ENCODE measurements at places on chromosomes 11 and 22.

DNA sequence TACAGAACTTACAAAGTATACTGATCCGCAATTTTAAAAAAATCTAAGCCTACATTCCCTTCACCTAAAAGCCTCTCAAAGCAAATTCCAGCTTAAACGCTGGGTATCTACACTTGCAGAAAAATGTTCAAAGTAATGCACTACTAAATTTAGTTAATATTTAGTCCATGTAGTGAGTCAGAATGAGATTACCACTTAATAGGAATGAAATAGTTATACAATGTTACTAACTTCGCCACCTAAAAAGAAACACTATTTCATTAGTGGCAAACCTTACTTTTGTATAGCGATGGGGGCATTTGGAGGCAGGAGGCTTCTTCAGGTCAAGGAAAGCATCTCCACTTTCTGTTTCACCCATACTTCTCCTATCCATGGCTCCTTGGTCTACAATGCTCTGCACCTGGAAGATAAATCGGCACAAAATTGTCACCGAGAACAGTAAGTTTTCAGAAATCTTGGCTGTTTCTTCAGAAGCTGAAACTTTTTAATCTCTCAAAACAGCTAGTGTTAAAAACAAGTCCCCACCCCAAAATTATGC is 1.2 kb downstream of the EIF4ENIF1 start:
- no peak for DNase-seq

- DNase-seq, result no peak
Measured at GRCh38 chr11:10608584-10608983, 40.1 kb upstream of the LYVE1 start.

GRCh38 chr11:44732564-44732963 is 5.8 kb downstream of the TSPAN18 start:
- DNase-seq, result no peak

GRCh38 chr11:72609045-72609444 is 65.2 kb downstream of the PDE2A start:
- no peak for DNase-seq

DNA sequence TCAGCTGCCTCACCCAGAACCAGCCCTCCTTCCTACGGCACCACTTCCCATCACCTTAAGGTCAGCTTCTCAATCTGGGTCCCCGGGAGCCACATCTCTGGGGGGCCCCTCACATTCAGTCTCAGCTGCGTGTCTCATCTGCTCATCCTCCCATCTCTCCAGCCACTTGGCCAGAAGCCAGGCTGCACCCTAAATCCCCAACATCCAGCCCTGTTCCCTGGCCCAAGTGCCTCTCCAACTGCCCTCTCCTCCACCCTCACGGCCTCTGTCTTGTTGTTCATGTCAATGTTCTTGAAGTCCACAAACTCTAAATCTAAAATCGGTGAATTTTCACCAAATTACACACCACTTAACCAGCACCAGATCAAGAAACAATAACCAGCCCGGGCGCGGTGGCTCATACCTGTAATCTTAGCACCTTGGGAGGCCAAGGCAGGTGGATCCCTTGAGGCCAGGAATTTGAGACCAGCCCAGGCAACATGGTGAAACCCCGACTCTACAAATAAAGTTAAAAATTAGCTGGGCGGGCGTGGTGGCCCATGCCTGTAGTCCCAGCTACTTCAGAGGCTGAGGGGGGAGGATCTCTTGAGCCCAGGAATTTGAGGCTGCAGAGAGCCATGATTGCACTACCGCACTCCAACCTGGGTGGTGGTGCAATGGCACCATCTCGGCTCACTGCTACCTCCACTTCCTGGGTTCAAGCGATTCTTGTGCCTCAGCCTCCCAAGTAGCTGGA is 33.7 kb downstream of the A4GALT start:
- no peak for DNase-seq
